Activated T-helper 1 cell treated with anti-CD3 and anti-CD28 coated beads, Interleukin-12 subunit alpha, Interleukin-12 subunit beta, Interleukin-2, Interleukin-4 antibody, amounts not matched to agents 30 ng/mL and 10 ng/mL and 1 ng/mL, durations not matched to agents 14 hours and 24 hours and 36 hours (primary cell): ENCODE measurements at places on chromosomes 6 and 20. TPM values are rescaled to one million over a fixed set of nuclear protein-coding genes. Genes with fewer than 3 reads are reported as not detected.

CFB gene
- 0.21 TPM in 1 of 2 replicates, not detected in the other for total RNA-seq

GLP1R gene
- 0.18 TPM in 1 of 2 replicates, not detected in the other for total RNA-seq

UNC93A gene
- total RNA-seq: not detected in 2 replicates

EYS gene
- total RNA-seq: not detected in 2 replicates

CPNE5 gene
- total RNA-seq: 0.54 and 0.61 TPM in 2 replicates

CENPW gene
- total RNA-seq: 43.4 and 44.2 TPM in 2 replicates
